ENCODE measurements at places on chromosomes 7 and 10.

GRCh38 chr7:156903232-156903909 lies 10.4 kb upstream of the LMBR1 start:
- no peak for DNase-seq

- no peak for DNase-seq
These were observed 45.5 kb upstream of the DDC start for GRCh38 chr7:50610521-50611277.

- no peak for DNase-seq
These were observed 16.9 kb upstream of the SLF2 start for GRCh38 chr10:100895896-100896295.

GRCh38 chr7:101826081-101826835 lies 8.8 kb downstream of the CUX1 start:
- no peak for DNase-seq

DNA sequence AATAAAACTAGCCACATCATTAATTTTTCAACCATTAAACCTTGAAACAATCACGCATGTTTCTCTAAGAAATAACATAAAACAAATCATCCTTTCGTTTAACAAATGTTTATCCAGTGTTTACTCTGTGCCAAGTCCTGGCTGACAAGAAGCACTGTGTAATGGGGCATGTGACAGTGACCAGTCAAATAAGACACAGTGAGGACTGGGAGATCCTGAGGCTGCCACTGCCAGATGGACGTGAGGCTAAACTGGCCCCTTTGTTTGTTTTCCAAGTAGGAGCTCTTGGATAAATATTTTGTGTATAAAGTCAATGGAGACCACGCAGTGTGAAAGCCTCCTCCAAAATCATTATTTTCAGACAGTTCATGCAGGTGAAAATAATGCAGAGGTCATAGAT lies 626.2 kb downstream of the SUGCT start:
- no peak for DNase-seq

- DNase-seq, result no peak
These were observed 444.9 kb downstream of the ARL4A start for GRCh38 chr7:13132314-13132713.

DNA sequence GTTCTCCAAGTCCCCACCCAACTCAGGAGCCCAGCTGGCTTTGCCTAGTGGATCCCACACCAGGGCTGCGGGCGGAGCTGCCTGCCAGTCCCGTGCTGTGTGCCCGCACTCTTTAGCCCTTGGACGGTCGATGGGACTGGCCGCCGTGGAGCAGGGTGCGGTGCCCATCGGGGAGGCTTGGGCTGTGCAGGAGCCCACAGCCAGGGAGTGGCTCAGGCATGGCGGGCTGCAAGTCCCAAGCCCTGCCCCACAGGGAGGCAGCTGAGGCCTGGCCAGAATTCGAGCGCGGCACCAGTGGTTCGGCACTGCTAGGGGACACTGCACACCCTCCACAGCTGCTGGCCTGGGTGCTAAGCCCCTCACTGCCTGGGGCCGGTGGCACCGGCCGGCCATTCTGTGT lies 159.7 kb downstream of the ANKRD30A start:
- DNase-seq, result no peak

DNA sequence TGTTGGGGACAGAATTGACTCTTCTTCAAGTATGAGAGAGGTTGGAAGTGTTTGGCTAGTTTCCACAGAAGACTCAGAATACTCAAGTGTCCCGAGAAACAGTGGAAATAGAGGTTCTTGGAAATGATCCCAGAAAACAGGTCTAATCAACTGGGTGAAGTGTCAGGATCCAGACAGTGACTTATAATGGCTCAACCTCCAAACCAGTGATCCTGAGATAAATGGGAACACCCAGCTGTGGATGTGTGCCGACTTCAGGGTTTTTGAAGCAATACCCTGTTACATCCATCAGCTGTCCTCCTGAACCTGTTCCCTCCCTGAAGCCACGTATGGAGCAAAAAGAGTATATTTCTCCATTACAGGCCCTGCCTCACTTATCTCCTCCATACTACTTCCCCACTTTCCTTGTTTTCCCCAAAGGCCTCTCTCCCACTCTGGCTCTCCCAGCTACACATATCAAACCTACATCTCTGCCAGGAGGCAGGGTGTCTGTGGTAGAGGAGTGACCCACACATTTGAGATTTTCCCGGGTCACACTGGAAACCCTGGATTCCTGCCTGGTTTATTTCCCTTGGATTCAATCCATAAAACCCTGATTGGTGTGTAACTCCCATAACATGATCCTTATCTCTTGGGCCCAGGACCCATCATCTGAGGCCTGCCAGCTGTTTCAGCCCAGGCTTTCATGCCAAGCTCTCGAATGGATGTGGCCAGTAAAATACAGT lies 17.6 kb upstream of the ELOVL3 start:
- no peak for DNase-seq

DNA sequence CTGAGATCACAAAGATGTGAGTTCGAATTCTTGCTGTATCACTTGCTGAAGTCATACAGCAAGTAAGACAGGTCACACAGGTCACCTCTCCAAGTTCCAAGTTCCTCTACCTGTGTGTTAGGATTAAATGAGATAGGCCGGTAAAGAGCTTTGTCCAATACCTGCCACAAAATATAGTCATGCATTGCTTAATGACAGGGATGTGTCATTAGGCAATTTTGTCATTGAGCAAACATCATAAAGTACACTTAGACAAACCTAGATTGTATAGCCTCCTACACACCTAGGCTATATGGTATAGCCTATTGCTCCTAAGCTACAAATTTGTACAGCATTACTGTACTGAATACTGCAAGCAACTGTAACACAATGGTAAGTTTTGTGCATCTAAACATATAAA lies 469.4 kb downstream of the KCNMA1 start:
- DNase-seq, result no peak

DNA sequence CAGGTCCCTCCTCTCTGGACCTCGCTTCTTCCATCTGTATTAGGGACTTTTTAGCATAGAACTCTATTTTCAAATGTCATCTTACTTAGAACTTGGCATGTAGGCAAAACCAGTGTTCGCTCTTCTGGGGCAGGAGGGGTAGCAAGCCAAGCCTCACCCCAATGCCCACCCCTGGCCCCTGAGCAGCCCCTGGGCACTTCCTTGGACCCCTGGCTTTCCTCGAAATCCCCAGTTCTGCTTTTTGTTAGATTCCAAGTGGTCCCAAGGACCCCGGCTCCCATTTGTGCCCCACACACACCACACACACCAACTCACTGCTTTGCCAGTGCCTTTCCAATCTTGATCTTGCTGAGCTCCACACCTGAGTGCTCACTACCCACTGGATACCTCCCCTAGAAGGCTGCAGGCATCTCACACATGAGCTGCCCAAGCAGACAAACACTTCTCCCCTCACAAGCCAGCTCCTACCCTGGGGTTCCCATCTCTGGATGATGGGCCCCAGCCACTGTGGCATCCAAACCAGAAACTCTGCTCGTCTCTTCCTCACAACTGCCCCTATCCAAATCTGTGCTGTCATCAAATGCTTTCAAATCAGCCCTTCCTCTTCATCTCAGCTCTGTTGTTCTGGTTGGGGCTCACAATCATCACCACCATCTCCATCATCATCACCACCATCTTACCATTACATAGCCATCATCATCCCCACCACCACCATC lies 167.9 kb upstream of the ZMIZ1 start:
- DNase-seq, result no peak

DNA sequence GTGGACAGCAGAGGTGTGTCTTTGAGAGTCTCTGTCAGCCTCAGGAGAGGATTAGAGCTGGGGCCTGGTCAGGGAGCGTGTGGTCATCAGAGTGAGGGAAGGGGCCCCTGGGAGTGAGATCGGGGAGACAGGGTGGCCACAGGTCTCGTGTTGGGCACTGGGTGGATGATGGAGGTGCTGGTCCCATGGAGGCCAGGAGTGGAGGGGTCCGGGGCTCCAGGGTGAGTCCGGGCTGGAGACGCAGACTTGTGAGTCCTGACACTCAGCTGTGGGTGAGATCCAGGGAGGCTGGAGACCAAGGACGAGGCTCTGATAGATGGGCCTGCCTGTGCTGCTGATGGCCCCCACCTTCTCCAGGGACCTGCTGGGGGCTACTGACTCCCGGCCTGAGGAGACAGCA lies 88.6 kb downstream of the DYNC2I1 start:
- no peak for DNase-seq

GRCh38 chr10:76002262-76002854 lies 570.9 kb downstream of the LRMDA start:
- no peak for DNase-seq

- DNase-seq, result no peak
These were observed 4.7 kb upstream of the ITPRIP start for GRCh38 chr10:104342941-104343411.

Measured in brain (organoid and tissue), 16 donors.